HT1080 (cell line): ENCODE measurements at places on chromosomes 12 and 14.

- DNase-seq, result no peak
Measured at GRCh38 chr12:96886998-96887677, 19.9 kb upstream of the NEDD1 start.

GRCh38 chr14:99242816-99243721, 28.9 kb downstream of the BCL11B start:
- no peak for DNase-seq

- DNase-seq, result no peak
Measured at GRCh38 chr14:51327376-51327775, 87.3 kb downstream of the TMX1 start.

DNA sequence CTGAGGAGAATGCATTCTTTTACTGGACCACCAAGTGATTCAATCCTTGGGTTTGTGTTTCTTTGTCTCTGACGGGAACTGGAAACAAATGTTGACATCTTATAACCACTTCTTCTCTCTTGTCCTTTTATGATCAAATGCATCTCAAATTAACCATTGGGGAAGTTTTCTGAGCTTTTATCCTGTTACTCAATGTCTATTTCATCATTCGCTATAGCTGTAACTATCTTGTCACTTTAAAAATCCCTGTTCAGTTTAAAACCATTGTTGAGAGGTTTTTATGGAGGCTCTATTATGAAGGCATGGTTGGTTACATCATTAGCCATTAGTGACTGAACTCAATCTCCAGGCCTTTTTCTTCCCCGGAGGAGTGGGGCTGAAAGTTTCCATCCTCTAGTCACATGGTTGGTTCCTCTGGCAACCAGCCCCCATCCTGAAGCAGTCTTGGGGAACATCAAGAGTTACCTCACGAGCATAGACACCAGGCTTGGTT, 2.7 kb upstream of the CLEC6A start:
- no peak for DNase-seq

- DNase-seq, result no peak
Measured at GRCh38 chr14:49691031-49691430, 1.9 kb upstream of the KLHDC1 start.

DNA sequence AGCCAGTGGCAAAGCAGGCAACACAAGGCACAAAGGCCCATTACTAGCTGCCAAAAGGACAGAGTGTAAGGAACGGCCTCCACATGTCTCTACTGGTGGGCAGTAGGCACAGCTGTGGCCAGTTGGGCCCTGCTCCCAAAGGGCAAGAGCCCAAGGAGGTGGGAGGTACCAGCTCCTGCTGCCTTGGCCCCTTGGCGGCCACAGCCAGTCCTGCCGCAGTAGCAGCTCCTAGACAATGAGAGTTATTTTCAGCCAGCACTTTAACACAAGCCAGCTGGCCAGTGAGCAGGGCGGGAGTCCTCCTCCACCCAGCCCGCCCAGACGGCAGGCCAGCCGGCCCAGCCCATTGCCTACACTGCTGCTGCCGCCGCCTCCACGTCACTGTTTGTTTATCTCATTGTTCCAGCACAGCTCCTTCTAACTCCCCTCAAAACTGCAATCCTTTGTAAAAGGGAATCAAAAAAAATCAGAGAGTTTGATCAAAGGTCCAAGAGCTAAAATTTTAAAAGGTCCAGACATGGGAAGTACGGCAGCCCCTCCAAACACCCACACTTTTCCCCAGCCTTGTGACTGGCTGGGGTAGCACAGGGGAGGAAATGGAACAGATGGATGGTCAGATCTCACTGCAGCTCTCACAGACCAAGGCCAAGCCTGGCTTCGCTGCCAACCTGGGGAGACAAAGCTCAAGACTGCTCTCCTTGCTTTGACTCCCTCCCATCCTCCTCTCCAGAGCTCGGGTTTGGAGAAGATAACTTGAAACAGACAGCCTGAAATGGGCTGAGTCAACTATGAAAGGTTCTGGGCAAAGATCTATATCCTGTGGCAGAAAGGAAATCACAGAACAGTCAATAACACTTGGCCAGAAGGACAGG, 33.5 kb downstream of the FMNL3 start:
- DNase-seq, result peak; percentile 87

DNA sequence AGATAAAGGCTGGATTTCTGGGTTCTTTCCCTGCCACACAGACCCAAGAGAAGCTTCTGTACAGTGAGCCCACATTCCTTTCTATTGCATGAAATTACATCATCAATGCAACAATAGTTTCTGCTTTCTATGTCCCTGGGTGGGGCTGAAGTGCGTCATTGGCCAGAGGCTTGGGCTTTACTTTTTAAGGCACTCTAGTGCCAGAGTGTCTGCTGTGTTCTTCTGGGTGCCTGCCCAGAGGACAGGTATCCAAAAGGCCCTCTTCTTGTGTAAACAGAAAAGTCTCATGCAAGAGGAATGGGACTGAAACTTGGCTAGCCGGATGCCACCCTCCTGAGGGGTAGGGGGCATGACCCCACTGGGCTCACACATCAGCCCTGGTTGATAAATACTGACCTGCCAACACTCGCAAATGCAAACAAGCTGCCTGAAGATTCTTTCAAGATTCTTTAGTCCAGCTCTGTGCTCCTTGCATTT, 5.9 kb downstream of the KRT86 start:
- DNase-seq, result peak; percentile 93

DNA sequence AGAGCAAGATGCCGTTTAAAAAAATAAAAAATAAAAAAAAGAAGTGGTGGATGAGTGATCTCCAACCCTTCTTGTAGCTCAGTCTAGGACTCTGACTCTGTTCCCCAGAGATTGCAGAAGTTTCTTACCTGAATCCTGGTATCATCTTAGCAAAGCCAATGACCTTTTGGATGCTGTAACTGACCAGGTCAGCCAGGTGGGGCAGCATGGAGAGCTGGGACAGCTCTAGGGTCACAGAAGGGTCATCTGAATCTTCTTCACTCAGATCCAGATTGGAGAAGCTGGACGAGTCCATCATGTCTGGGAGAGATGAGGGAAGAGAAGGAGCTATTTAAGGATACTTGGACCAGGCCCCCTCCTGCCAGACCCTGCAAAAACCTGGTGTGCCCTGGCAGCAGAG, 35.8 kb upstream of the HDAC7 start:
- no peak for DNase-seq
